ENCODE measurements at places on chromosomes 11 and 22.
A peak's percentile ranks its signal among the peaks of the same experiment; 100 is the strongest.

- DNase-seq = no peak
Measured at GRCh38 chr22:45458532-45458931, 44.2 kb upstream of the FBLN1 start.

GRCh38 chr11:73995731-73996130 is 13.1 kb upstream of the UCP2 start:
- DNase-seq = no peak

GRCh38 chr11:60658409-60658808 is 41.0 kb upstream of the MS4A8 start:
- peak; percentile 10 for DNase-seq

- DNase-seq = peak; percentile 84
Measured at GRCh38 chr22:37802310-37803194, 5.2 kb upstream of the GCAT start.

- no peak for DNase-seq
Measured at GRCh38 chr22:41524251-41524661, 20.0 kb downstream of the POLR3H start.
